ENCODE measurements at places on chromosomes 6 and 20.

GRCh38 chr6:34957231-34957783, 68.3 kb downstream of the ANKS1A start:
- no peak for DNase-seq

- no peak for DNase-seq
These were observed 352.6 kb downstream of the ZFAND3 start for GRCh38 chr6:38171997-38172738.

GRCh38 chr20:610130-611046, at the start of gene TCF15:
Gene TCF15 (minus strand): TSS chr20:610309. CDS start chr20:610237, 72 bp downstream.
- peak; percentile 20 for DNase-seq

- DNase-seq = no peak
These were observed 11.4 kb upstream of the RCAN2 start for GRCh38 chr6:46502486-46503119.

DNA sequence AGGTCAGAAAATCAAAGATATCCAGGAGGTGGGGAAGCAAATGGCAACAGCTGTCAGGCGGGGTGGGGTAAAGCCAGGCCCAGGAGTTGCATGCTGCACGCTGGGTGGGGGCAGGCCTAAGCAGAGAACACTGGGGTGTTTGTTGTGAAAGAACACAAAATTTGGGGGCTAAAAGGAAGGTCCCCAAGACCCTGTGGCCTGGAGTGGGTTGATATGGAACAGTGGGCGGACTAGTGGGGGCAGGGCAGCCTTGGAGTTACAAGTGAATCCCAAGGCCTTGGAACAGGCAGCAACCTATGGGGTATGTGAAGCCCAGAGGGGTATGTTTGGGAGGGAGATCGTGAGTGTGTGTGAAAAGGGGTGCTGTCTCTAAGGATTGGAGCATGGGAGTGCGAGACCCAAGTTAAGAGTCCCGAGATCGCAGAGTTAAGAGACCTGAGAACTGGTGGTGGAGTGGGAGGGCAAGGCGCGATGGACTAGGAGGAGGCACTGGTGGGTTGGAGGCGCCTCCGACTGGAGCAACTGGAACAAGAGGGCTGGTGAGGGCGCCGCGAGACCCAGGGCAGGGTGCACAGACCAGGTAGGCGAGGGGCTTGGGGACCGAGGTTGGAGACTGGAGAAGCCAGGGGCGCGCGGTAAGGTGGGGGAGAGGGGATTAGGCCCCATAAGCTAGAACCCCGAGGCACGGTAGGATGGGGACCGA, 658 bp downstream of the CUL7 start:
- peak; percentile 17 for DNase-seq

GRCh38 chr20:34946661-34947060, 8.9 kb downstream of the GSS start:
- DNase-seq = no peak

Data from activated CD4-positive, alpha-beta T cell treated with anti-CD3 and anti-CD28 coated beads, Interleukin-2, Interleukin-6, amounts not matched to agents 100 ng/mL and 50 ng/mL, durations not matched to agents 16 hours and 8 hours (primary cell).